ENCODE measurements at places on chromosomes 2 and 18.

GRCh38 chr2:47269316-47270232 is 114.5 kb upstream of the STPG4 start:
- DNase-seq: no peak

DNA sequence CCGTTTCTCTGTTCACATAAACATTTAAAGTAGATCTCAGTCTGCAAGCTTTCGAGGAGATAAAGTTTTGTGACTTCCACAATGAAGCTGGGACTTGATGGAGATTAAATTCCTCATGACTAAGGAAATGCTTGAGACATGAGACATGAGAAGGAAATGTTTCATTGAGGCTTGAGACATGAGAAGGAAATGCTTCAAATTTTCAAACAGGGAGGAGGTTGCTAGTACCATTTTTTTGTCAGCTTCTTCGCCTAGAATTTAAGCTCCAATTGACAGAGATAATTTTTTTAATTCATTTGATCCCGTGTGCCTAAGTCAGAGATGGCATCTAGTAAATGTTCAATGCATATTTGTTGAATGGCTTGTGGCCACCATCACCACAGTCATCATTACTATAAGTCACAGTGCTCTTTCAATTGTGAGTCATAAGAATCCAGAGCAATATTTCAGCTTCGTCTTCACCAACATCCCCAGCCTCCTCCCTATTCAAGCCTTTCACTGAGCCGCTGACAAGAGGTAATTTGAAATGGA is 543 bp upstream of the MARCHF4 start:
- DNase-seq: no peak

DNA sequence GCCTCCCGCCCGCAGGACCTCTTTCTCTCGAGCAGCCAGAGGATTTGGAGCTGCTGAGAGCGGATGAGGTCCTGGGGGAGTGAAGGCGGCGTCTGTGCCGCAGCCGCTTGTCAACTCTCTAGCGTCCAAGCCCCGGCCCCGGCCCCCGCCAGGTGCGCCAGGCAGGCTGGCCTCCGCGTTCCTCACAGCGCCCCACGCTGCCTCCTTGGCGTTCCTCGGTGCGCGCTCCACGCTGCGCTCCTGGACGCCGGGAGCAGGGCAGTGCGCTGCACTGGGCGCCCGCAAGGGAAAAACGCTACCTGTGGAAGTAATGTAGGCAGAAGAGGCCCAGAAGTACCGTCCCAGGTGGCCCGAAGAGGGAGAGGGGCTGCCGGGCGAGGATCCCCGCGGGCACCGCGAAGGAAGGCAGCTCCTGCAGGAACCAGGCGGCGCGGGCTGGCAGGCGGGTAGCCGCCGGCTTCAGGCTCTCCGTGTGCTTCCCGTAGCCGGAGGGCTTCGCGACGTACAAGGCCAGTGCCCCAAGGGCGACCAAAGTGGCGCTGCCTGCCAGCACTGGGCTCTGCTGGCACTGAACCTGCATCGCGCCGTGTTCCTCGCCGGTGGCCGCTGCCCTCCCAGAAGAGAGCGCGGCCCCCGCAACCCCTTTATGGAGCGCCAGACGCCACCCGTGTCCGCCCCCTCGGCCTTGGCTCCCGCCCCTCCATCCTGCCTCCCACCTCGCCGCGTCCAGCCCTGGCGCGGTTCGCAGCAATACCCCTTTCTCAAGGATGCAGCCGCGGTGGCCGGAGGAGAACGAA is at the start of gene SRD5A2:
TSS of gene SRD5A2 (minus strand) at position 618 of the 797 bp plus-strand sequence. CDS start at position 580, 38 bp downstream.
- no peak for DNase-seq

- DNase-seq: no peak
Measured at GRCh38 chr2:166725927-166726924, 162.1 kb upstream of the XIRP2 start.

DNA sequence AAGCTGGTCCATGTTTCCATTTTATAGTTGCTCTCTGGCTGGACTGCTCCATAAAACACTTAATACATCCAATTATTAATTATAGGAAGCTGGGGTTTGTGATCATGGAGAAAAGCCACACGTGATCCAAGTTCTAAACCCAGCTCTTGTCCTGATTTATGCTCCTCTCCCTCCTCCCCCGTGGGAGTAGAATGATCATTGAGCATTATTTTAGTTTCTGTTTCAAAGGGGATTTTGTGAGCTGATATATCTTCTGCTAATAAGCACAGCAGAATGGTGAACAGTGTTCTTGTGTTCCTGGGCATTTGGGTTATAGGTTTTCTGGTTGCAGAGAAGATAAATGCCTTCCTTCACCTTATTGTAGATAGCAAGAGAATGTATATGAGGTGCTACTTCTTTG is 135.7 kb upstream of the TMEM200C start:
- DNase-seq: no peak

GRCh38 chr2:83368916-83369315 is 1090.2 kb downstream of the SUCLG1 start:
- no peak for DNase-seq

- DNase-seq: no peak
Measured at GRCh38 chr2:39994151-39994550, 215.1 kb upstream of the THUMPD2 start.

GRCh38 chr2:23073671-23074070 is 311.3 kb upstream of the KLHL29 start:
- no peak for DNase-seq

DNA sequence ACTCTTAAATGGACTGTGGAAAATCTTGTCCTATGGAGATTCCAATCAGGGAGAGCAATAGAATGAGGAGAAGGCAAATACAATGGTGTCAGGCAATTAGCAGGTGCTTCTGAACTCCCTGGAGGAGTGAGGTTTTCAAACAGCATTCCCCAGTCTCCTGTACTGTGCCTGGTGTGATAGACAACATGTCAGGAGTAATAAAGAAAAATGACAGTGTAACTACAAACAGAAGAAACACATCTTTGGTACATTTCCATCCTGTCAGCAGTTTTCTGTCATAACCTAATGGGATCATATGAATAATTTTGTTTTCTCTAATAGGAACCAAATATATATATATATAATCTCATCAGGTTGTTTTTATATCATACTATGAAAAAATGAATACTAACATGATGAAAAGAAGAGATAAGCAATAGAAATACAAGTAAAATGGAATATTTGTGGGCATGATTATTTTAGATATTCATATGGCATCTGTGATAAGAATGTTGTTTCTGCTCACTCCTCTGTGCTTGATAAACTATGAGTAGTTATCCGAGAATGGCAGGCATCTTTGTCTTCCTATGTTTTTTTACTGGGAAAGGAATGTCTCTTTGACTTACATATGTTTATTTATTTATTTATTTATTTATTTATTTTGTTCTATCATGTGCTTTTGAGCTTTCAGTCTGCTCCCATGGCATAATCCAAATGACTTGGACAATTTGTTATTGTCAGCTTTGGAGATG is 441.7 kb downstream of the TXNL1 start:
- DNase-seq: no peak

- no peak for DNase-seq
Measured at GRCh38 chr2:104975851-104976250, 62.0 kb upstream of the MRPS9 start.

- peak; percentile 41 for DNase-seq
Measured at GRCh38 chr18:25921677-25922421, 168.6 kb downstream of the SS18 start.

- no peak for DNase-seq
Measured at GRCh38 chr2:118837621-118838020, 9.8 kb downstream of the EN1 start.

DNA sequence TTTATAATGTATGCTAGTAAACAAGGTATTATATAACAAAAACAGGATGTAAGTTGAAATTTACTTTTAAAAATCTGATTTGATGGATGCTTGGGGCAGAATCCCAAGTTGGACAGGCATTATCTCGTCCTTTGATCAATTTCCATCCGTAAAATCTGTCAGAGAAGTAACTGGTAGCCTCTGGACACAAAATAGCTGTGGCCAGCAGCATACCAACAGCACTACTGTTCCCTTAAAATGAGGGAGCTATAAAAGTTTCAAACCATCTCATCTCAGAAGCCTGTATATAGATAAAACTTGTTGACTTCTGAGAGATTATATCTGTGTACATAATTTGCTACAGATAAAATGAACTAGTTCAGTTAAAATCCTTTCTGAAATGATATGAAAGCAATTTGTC is 14.7 kb upstream of the METAP1D start:
- DNase-seq: no peak

GRCh38 chr2:218859988-218860831 is 605 bp downstream of the WNT6 start:
- DNase-seq: no peak

DNA sequence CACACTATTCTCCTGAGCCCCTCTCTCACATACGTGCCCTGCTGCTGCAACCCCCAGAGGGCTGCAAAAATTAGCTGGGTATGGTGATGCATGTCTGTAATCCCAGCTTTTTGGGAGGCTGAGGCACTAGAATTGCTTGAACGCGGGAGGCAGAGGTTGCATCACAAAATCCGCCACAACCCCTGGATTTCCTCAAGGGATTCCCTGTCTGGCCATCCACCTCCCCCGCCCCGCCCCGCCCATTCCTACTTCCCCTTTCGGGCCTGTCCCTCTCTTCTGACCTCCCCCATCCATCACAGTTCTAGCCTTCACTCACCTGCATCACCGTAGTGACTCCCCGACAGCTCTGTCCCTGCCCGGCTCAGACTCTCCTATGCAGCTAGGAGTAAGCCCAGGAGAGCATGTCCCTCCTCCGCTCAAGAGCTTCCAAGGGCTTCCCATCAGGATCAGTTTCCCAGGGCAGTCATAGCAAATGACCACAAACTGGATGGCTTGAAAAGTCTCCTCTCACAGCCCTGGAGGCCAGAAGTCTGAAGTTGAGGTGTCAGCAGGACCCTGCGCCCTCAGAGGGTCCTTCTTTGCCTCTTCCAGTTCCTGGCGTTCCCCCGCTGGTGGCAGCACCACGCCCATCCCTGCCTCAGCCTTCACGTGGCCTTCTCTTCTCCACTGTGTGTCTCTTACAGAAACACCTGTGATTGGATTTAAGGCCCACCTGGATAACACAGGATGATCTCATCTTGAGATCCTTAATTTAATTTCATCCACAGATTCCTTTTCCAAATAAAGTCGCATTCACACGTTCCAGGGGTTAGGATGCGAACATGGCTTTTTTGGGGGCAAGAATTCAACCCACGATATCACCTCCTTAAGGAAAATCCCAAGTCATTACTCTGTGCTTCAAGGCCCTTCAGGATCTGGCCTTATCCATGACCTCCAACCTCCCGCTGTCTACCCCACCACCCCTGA is 58.5 kb downstream of the HS1BP3 start:
- no peak for DNase-seq

DNA sequence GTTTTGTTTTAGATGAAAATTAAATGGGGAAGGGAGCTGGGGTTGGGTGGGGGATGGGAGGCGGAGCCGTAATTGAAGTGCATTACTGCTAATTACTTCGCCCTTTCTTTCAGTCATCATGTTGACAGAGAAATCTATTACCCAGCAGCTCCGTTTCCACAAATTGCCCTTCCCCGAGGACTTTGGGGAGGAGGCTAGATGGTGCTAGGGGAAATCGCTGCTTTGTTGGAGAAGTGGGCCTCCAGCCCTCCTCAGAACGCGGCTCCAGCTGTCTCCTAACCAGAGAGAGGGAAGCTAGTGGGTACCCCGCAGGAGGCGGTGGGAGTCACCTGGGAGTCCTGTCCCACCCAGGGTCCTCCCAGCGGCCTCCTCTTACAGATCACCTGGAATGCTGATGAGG is 130.9 kb upstream of the MYCN start:
- DNase-seq: no peak

DNA sequence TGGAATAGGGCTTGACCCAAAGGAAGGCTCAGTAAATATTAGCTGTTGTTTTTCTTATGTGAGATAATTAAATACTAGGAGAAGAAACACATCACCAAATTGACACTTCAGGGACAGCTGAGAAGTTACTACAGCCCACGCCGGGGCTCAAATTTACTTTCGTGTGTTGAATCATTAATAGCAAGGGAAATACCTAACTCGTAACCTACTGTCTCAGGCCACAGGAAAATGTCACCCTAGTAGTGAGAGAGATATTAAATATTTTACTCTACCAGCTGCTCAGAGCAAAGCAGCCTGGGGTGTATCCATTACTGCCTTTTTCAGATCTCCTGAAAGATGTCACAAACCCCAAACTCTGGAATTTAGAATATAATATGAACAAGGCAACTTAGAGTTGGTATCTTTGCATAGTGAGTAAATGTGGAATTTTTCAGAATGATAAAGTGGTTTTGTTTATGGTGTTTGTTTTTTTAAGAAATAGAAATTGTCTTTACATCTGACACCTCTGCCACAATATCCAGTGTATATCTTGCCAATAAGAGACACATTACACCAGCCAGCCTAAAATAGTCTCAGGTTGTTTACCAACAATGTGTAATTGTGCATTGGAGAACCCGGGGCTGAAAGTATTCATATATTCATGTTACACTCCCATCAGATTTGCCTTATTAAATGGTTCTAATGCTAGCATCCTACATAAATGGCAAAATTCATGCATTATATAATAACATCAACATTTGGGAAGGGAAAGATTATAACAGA is 48.4 kb downstream of the ATP8B1 start:
- DNase-seq: no peak

GRCh38 chr18:22683196-22683676 is 249.9 kb upstream of the RBBP8 start:
- DNase-seq: no peak

GRCh38 chr2:119010336-119010735 is 68.3 kb downstream of the MARCO start:
- no peak for DNase-seq

DNA sequence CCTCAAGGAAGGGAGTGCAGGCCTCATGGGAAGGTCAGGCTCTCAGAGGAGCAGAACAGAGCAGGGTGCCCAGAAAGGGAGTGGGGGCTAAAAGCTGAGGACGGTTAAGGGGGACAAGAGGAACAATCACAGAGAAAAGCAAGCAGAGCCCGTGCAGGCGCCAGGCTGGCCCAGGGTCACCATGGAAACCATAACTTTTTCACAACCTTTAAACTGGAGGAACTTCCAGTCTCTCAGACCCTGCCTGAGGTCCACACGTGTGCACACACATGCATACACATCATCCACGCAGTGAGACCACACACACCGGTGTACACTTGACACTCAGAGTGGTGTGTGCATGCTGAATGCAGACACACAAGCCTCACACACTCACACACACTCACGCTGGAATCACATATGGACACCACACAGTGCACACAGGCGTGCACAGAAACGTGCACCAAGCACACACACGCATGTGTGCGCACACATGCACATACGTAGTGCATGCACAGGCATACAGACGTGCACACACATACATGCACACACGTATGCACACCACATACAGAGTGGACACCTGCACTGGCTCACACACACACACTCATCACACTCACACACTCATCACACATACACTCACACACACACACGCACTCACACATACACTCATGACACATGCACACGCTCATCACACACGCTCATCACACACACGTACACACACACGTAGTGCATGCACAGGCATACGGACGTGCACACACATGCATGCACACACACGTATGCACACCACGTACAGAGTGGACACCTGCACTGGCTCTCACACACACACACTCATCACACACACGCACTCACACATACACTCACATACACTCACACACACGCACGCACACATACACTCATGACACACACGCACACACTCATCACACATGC is 37.2 kb upstream of the SNED1 start:
- DNase-seq: no peak

Measured in stimulated activated CD4-positive, alpha-beta T cell treated with anti-CD3 and anti-CD28 coated beads, Interleukin-12 subunit alpha, Interleukin-12 subunit beta, amount 100 ng/mL, for 48 hours (primary cell).